ENCODE measurements at places on chromosomes 1 and 21.

DNA sequence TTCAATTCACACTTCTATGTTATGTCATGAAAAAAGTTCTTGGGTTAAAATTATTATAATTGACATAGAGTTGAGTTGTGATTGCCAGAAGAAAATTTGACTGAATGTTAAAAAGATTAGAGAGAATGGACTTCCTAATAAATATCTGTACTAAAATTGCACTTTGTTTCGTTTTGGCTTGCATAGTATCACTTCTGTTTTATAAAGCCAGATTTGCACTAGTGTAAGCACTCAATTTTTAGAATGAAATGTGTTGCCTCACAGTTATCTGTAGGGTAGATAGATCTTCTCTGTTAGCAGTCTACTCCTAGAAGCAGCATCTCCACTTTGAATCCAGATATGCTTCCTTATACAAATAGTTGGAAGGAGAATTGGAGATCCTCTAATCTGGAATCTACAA, 95.2 kb upstream of the MPC2 start:
- DNase-seq, result no peak

- DNase-seq, result no peak
Observed at GRCh38 chr1:206814716-206815341, 42.5 kb upstream of the IL10 start.

DNA sequence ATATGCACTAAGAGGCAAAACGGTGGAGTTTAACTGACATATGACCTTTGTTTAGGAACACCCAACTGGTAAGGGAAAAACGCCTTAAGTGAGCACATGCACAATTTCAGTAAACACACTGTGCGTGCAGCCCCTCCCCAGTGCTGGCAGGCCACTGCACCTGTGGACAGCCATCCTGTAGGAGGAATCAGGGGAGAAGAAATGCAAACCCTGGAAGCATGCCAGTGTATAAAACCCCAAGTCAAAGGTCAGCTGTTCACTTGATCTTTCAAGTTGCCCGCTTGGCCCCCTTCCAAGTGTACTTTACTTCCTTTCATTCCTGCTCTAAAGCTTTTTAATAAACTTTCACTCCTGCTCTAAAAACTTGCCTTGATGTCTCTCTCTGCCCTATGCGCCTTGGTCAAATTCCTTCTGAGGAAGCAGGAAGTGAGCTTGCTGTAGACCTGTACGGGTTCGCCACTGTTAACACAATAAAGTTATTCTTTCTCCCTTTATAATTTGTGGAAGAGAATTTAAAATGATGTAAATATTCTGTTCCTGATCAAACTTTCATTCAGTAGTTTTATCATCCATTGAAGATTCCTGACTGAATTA, 31.8 kb downstream of the USP25 start:
- DNase-seq, result no peak

DNA sequence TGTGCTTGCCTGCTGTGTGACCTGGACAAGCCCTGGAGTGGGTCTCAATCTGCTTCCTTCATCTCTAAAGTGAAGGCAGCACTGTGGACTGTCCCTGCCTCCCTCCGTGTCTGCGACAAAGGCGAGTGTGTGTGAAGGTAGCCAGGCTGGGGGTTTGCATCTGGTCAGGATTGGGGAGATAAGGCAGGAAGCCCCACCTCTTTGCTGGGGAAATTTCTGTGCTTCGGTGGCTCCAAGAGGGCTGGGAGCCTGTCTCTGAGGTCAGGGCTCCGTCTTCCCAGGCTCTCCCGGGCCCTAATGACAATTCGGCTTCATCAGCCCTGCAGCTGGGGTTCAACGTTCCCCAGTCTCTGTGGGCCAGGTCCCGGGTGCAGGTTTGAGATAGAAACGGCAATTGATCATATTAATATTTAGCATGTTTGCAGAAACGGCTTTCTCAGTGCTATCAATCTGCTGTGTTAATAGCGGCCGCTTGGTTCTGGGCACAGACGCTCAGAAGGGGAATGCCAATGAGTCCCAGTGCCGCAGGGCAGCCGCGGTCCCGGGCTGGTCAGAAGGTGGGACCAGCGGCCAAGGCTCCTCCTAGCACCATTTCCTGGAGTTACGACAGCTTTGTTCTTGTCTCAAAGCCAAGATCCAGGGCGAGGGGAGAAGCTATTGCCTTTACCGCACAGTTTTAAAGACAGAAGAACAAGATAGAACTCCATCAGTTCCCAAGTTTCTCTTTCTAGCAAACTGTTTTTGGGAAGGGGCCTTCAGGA, 105.7 kb downstream of the PRDM16 start:
- peak; percentile 85 for DNase-seq

DNA sequence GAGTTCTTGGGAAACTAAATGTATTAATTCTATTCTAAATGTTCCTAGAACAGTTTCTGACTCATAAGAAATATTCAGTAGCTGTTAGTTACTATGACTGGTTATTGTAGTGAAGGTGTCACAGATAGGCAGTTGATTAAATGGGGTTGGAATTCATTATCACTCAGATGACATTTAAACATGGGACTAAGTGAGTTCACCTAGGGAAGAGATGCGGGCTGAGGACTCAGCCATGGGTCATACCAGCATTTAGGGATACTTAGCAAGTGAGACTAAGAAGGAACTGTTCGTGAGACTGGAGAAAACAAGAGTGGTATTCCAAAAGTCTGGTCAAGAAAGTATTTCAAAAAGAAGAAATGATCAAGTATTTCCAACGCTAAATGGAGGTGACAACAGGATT, 125.1 kb upstream of the ADGRL4 start:
- no peak for DNase-seq

DNA sequence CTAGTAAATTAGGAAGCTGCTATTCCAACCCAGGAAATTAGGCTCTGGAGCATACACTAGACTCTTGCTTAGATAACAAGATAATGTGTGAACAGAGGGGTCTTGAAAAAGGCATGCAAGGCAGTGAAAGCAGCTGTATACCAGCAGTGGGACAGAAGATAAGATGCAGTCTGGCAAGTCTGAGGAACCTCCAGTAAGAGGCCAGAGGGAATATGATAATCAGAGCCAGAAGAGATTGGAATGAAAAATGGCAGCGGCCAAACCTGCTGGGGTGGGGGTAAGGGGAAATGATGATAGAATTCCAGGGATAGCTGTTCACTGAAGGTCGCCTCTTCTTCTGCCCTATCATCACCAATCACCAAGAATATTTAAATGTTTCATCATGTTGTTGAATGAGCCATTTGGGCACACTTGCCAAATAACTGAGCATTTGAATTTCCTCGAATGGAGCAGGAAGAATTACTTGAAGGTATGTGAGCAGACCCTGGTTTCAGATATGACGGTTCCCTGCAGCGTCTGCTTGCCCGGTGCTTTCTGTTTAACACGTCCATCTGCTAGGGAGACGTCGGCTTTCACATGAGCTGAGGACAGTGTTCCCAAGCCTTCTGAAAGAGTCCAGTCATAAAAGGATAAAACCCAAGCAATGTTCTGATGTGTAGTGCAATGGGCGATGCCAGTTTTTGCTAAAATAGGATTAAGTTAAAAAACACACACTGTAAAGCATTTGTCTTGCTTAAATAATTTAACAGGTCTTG, 173.3 kb downstream of the RWDD3 start:
- no peak for DNase-seq

DNA sequence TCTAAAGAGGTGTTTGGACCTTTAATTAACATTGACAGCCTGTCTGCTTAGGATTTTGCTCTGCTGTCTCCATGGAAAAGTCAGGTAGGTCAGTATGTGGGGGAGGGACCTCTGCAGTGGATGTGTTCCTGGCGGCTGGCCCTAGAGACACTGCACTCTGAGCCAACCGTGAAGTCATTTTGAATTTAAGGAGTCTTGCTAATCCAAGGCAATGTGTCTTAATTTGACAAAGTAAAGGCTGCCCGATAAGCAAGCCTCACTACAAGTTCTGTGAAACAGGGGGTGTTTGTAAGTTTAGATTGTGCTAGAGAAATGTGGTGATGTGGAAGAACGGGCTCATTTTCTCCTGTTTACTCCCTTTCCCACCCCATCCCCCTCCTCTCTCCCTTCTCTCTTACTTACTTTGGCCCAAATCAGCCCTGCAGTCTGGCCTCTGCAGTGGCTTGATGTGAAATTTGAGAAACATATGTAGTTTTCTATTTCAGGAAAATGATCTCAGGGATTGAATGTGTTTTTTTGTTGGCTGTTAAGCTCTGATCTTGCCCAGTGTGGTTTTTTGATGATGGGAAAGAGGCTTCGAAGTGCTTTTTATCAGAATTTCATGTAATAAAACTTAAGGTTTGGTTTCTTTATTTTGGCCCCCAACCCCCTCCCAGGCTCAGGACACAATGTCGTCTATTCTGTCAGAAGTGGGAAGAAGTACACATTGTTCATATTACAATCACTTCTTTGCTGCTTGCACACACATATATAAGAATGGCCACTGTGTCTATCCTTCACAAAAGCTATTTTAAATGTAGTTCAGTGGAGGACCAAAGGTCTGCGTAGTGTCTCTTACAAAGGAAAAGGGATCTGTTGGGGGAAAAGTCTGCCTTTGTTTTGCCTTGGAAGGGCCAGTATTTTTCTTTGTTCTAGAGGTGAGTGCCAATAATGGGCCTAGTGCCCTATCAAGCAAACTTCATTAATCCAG, 96.6 kb downstream of the FGGY start:
- no peak for DNase-seq

Data from upper lobe of right lung (tissue), 1 donor.